ENCODE measurements at places on chromosomes 3 and 15.

GRCh38 chr3:112676659-112677234, 35.8 kb upstream of the CCDC80 start:
- DNase-seq, result peak; percentile 98

GRCh38 chr3:54857343-54857742, 70.5 kb downstream of the LRTM1 start:
- peak; percentile 51 for DNase-seq

GRCh38 chr3:118927449-118927848, 107.2 kb downstream of the IGSF11 start:
- no peak for DNase-seq

DNA sequence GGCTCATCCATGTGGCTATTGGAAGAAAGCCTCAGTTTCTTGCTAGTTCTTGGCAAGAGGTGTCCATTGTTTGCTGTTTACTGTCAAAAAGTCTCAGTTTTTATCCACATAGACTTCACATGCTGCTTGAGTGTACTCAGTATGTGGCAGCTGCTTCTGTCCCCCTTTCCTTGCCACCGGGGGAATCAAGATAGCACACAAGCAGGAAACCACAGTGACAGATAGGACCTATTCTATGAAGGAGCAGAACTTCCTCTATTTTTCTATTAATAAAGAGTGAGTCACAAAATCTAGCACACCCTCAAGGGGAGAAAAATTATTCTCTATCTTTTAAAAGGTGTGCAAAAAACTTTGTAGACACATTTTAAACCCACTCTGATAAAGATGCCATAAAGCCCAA, 121.4 kb upstream of the GMNC start:
- DNase-seq, result no peak

- DNase-seq, result no peak
These were observed 7.5 kb downstream of the IQSEC1 start for GRCh38 chr3:13065727-13066126.

GRCh38 chr3:147397155-147397874, 9.0 kb downstream of the ZIC4 start:
- DNase-seq, result no peak

DNA sequence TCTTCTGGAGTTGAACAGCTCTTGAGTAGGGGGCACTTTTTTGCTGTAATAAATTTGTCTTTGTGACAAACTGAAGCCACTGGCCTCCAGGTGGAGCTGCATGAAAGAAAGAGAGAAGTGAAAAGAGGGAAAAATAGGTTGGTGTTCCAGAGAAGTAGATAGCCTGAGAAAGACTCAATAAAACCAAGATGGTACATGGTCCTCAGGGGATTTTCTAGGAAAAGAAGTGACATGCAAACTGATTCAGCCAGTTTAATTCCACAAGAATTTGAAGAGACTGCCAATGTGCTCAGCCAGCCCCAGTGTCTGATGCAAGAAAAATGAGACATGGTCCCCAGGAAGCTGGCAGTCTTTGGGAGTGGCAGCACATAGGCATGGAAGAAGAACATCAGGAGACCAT, 152.7 kb downstream of the CD47 start:
- peak; percentile 43 for DNase-seq

GRCh38 chr15:72135719-72136118, 17.5 kb downstream of the SENP8 start:
- no peak for DNase-seq

DNA sequence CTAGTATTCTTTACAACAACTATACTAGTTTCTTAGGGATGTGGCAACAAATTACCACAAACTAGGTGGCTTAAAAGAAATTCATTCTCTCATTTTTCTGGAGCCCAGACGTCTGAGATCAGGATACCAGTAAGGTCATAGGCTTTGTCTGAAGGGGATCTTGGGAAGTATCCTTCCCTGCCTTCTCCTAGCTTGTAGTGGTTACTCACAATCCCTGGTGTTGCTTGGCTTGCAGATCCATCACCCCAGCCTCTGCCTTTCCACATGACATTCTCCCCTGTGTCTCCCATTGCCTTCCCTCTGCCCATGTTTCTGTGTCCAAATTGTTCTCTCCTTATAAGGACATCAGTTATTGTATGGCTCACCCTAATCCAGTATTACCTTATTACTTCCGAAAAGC, 24.3 kb upstream of the CLDN1 start:
- no peak for DNase-seq

- peak; percentile 51 for DNase-seq
These were observed 23.4 kb upstream of the SEC13 start for GRCh38 chr3:10344147-10344943.

GRCh38 chr3:41137686-41138111, 61.6 kb upstream of the CTNNB1 start:
- DNase-seq, result peak; percentile 7

- no peak for DNase-seq
These were observed 76.0 kb downstream of the EEFSEC start for GRCh38 chr3:128229106-128229857.

GRCh38 chr3:134908271-134908670, 113.2 kb downstream of the EPHB1 start:
- DNase-seq, result no peak

- DNase-seq, result no peak
These were observed 182.4 kb downstream of the UACA start for GRCh38 chr15:70580958-70581357.

GRCh38 chr3:144774897-144775296, 803.3 kb downstream of the DIPK2A start:
- DNase-seq, result peak; percentile 2

Data from EL (cell line).